Heart left ventricle (tissue), 16 donors: ENCODE measurements at places on chromosomes 3 and 15. TPM values are rescaled to one million over a fixed set of nuclear protein-coding genes. Genes with fewer than 3 reads are reported as not detected.

MKRN3 gene
- total RNA-seq = not detected

GRCh38 chr15:96672629-96673028 is 342.1 kb downstream of the NR2F2 start:
- H3K27ac ChIP-seq = no peak overlapping the region
- no peak for DNase-seq

NPAP1 gene
- total RNA-seq = not detected

DNA sequence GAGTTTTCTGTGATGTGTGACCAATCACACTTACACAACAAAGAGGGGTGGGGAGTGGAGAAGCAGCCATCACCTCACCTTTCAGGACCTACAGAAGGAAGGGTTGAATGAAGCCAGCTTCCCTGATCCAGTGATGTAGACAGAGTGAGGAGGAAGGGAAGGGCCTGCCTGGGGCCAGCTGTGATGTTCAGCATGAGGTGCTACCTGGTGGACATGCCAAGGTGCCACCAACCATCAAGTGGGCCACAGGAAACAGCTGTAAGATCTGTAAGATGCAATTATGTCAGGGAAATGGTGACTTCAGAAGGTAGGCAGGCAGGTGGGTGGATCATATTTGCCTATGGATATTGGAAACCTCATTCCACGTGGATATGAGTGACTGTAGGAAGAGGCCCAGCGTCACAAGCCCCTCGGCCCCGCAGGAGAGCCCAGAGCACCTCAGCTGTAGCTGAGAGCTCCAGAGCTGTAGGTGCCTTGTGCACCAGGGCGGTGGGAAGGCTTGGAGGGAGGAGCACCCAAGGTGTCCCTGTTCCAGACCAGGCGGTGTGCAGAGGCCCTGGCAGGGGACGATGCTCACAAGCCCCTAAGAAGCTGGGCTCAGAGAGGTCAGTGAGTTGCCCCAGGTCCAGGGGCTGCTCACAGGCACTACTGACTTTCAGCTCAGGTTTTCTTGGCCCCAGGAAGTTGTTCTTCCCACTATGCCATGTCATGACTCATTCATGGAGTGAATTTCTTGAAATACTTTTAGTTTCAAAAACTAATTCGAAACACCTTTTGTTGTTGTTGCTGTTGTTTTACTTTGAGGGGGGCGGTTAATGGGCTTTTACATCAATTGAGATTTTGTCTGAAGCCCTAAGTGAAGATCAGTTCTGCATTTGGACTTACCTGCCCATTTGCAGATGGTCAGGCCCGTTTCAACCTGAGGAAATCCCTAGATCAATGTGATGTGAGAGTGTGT is 94.2 kb upstream of the ALDH1A3 start:
- no peak overlapping the region for H3K27ac ChIP-seq
- peak; percentile 21 for DNase-seq
- no peaks in the 10 kb centered on the region for H3K36me3 ChIP-seq
- H3K27me3 ChIP-seq = no peaks in the 10 kb centered on the region

GRCh38 chr3:54988838-54989630 is 61.2 kb upstream of the LRTM1 start:
- H3K27me3 ChIP-seq = no peaks in the 10 kb centered on the region
- H3K4me3 ChIP-seq = no peak overlapping the region
- no peak for DNase-seq
- H3K27ac ChIP-seq = no peak overlapping the region
- H3K36me3 ChIP-seq = no peaks in the 10 kb centered on the region

- DNase-seq = no peak
- H3K27ac ChIP-seq = no peak overlapping the region
- no peaks in the 10 kb centered on the region for H3K36me3 ChIP-seq
- H3K4me1 ChIP-seq = peaks cover 33% of the 10 kb centered on the region
Observed at GRCh38 chr15:40911141-40911540, 16.9 kb downstream of the VPS18 start.

DNA sequence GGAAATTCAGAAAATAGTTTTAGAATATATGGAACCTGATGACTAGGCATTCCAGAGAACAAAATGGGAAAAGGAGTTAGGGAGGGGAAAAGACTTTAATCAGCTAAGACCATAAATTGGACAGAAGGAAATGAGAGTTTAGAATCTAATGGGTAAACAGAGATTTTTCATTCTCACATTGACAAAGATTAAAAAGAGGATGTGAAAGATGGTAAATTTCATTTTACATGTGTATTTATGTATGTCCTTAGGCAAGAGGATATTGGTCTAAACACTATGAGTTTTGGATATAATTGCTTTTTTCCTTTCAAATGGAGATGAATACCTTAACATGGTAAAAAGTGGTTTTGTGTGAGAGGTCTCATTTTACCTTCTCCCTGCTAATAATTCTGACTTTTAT is 1021.9 kb downstream of the NSUN3 start:
- no peaks in the 10 kb centered on the region for H3K36me3 ChIP-seq
- H3K4me3 ChIP-seq = no peak overlapping the region
- H3K27me3 ChIP-seq = no peaks in the 10 kb centered on the region
- DNase-seq = no peak
- no peak overlapping the region for H3K27ac ChIP-seq

GRCh38 chr3:113271594-113272384 is 60.4 kb downstream of the BOC start:
- DNase-seq = no peak
- H3K36me3 ChIP-seq = peaks cover 67% of the 10 kb centered on the region
- no peak overlapping the region for H3K27ac ChIP-seq
- H3K27me3 ChIP-seq = no peaks in the 10 kb centered on the region
- H3K4me1 ChIP-seq = no peaks in the 10 kb centered on the region

DNAJA4 gene
- 503 TPM for total RNA-seq

DNA sequence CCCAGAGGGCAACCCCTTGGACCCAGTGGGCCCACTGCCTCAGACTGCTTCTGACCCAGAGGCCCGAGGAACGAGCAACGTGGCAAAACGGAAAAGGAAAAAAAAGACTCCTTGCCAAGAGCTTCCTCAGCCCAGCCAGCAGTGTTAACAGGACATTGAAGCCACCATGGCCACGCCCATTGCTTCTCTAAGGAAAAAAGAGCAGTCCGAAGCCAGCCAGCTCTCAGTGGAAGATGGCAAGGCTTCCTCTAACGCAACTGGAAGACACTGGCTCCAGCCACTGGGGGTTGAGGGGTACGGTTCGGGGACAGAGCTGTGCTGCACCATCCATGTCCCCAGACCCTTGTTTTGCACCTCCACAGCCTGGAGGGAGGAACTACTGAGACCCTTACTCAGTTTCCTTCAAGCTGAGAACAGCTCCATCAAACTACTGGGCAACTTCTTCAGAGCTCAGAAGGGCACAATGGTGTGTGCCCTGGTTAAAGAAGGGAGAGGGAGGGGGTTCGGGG is 10.7 kb downstream of the BMF start:
- peak overlapping the region; percentile 78 for H3K27ac ChIP-seq
- H3K27me3 ChIP-seq = no peaks in the 10 kb centered on the region
- no peaks in the 10 kb centered on the region for H3K36me3 ChIP-seq
- peak; percentile 71 for DNase-seq
- no peak overlapping the region for H3K4me3 ChIP-seq

DNA sequence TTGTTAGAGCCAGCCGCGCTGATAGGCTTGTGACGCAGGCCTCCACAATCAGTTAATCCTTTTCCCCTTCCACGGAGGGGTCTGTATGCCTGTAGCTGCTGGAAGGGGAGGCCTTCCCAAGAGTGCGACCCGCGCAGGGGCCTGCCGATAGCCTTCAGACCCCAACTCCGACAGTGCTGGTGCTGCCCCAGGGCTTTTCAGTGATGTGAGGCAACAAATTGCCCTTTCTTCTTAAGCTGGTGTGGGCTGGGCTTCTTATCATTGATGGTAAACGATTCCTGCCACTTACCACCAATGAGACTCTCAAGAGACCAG is 143.4 kb downstream of the CHSY1 start:
- H3K36me3 ChIP-seq = no peaks in the 10 kb centered on the region
- no peak for DNase-seq
- H3K4me1 ChIP-seq = peaks cover 19% of the 10 kb centered on the region
- H3K4me3 ChIP-seq = no peak overlapping the region
- H3K27ac ChIP-seq = no peak overlapping the region
- no peaks in the 10 kb centered on the region for H3K27me3 ChIP-seq

- no peak overlapping the region for H3K4me3 ChIP-seq
- no peaks in the 10 kb centered on the region for H3K27me3 ChIP-seq
- H3K27ac ChIP-seq = no peak overlapping the region
Observed at GRCh38 chr3:141045849-141046248, 5.3 kb upstream of the SPSB4 start.

DNA sequence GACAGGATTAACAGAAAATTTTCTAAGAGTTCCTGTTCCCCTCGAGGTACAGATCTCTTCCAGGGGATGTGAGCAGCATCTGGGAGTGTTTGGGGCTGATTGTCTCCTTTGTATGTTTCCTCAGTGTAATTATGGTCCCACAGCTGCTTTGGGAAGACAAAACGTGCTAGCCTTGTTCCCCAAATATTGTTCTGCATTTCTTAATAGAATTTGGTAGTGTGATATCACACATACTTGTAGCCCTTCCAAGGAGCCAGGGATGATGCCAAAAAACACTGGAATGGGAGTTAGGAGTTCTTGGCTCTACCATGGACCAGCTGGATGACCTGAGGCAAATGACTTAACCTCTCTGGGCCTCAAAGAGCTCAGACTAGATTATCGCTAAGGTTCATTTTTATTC is 19.0 kb upstream of the AGBL1 start:
- no peaks in the 10 kb centered on the region for H3K4me1 ChIP-seq
- H3K36me3 ChIP-seq = no peaks in the 10 kb centered on the region
- H3K27me3 ChIP-seq = peaks cover 17% of the 10 kb centered on the region
- H3K27ac ChIP-seq = no peak overlapping the region
- H3K4me3 ChIP-seq = no peak overlapping the region

PAQR5 gene
- 1.6 TPM for total RNA-seq

RAF1 gene
- 124 TPM for total RNA-seq

MGA gene
- total RNA-seq = 58.7 TPM

GRCh38 chr15:80982205-80982604 is 7.4 kb downstream of the MESD start:
- H3K27me3 ChIP-seq = no peaks in the 10 kb centered on the region
- H3K36me3 ChIP-seq = peaks cover 52% of the 10 kb centered on the region
- H3K4me1 ChIP-seq = peaks cover 39% of the 10 kb centered on the region
- no peak for DNase-seq
- H3K27ac ChIP-seq = no peak overlapping the region
- no peak overlapping the region for H3K4me3 ChIP-seq

DNA sequence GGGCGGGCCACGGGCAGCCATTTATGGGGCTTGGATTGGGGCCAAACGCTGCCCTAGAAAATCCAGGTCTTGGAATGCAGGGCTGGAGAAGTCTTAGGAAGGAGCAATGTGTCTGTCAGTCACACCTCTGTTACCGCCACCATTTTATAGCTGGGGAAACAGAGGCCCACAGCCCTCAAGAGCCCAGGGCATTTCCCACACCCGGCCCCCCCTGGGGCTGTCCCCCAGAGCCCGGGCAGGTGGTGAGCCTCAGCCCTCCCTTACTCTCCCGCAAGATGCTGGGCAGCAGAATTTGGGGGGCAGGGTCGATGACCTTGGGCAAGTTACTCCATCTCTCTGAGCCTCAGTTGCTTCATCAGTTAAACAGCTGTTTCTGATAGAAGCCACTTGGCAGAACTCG is 508.2 kb downstream of the SHQ1 start:
- no peak overlapping the region for H3K27ac ChIP-seq
- no peaks in the 10 kb centered on the region for H3K27me3 ChIP-seq
- no peak for DNase-seq
- H3K4me3 ChIP-seq = no peak overlapping the region
